ENCODE measurements at places on chromosomes 4 and X. TPM values are rescaled to one million over a fixed set of nuclear protein-coding genes. Genes with fewer than 3 reads are reported as not detected.
A peak's percentile ranks its signal among the peaks of the same experiment; 100 is the strongest.

GRCh38 chr4:10033191-10033881 lies 12.0 kb upstream of the SLC2A9 start:
- ATAC-seq, result peak; percentile 52

DNA sequence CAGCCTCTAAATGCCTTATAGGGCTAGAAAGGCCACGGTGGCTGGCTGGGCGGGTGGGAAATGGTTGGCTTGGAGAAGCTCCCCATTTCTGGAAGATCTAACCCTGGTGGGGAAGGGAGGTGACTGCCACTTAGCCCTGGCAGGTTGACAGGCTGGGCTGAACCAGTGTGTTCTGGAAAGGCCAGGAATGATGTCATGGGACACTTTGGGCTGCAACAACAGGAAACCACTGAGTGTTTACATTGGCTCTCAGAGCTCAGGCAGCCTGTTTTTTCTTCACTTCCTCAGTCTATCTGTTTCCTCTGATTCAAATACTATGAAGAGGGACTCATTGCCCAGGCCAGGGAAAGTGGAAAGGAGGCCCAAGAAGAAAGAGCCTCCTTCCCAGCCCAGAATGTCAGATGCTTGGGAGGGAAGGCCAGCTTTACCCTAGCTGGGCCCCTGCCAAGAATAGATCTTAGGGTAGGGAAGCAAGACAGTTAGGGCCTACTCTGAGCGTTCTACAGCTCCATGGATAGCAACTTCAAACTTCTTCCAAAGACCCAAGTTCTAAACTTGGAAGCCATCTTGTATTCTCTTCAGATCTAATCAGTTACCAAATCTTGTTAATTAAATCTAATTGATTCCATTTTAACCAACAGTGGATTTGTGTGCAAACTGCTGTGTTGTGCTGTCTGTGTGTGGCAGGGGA lies 65.8 kb upstream of the MSN start:
- peak; percentile 21 for ATAC-seq

GRCh38 chrX:79400623-79401022 lies 33.5 kb upstream of the ITM2A start:
- no peak for ATAC-seq

GRCh38 chr4:158630893-158631292 lies 40.8 kb downstream of the C4orf46 start:
- ATAC-seq, result no peak

The ARHGEF6 gene
- total RNA-seq, result 1.7 TPM

The PPP1R2C gene
- not detected for total RNA-seq

DNA sequence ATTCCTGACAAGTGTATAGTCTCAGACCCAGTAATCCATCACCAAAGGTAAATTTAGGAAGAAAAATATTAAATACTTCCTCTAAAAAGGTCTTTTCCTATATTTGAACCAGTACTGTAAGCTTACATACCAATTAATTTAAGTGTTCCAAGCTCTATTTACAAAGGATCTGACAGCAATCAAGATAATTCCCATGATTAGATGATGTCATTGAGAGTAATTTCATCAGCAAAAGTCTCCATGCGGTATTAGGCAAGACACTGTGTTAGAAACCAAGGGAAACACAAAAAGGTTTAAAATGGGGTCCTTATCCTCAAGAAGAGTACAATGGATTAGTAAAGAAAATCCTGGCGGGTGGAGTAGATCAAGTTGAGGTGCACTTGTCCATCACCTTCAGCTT lies 198.5 kb downstream of the PRDM5 start:
- peak; percentile 56 for ATAC-seq

GRCh38 chrX:13188731-13189309 lies 131.0 kb downstream of the ATXN3L start:
- no peak for ATAC-seq

The GLOD5 gene
- not detected for total RNA-seq

The OPN1MW gene
- not detected for total RNA-seq

DNA sequence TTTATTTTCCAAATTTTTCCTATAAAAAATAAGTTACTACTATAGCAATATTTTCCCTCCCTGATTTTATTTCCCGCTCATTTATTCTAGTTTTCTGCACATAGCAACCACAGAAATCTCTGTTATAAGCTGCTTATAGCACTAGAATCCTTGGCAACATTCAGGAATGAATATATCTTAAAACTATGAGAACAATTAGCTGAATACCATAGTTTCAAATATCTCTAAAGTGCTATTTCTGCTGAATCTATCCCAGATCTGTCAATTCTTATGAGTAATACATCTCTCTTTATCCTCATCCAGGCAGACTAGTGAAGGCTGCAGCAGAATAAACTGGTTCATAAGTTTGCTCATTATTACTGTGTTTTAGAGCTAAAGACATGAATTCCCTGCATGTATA lies 622.9 kb upstream of the DIPK2B start:
- ATAC-seq, result no peak

GRCh38 chrX:23344904-23345271 lies 10.2 kb downstream of the PTCHD1 start:
- no peak for ATAC-seq

- no peak for ATAC-seq
Observed at GRCh38 chr4:153582954-153583702, 101.0 kb upstream of the TLR2 start.

The SSX4B gene
- not detected for total RNA-seq

- peak; percentile 19 for ATAC-seq
Observed at GRCh38 chrX:44042751-44043150, 69.6 kb upstream of the NDP start.

GRCh38 chr4:108695062-108695461 lies 44.7 kb downstream of the OSTC start:
- no peak for ATAC-seq

- ATAC-seq, result no peak
Observed at GRCh38 chr4:173398779-173399415, at the start of gene SCRG1. TSS of gene SCRG1 (minus strand) at chr4:173399116. CDS start at chr4:173391414, 7,702 bp downstream.

The RNF128 gene
- 9.5 TPM for total RNA-seq
